ENCODE measurements at places on chromosomes 6 and 20.

GRCh38 chr6:139373154-139373927, 1.1 kb downstream of the CITED2 start:
- DNase-seq, result peak; percentile 81

GRCh38 chr6:1170794-1171193, 141.1 kb upstream of the FOXQ1 start:
- no peak for DNase-seq

GRCh38 chr20:63405102-63405730, 44.1 kb upstream of the CHRNA4 start:
- DNase-seq, result no peak

DNA sequence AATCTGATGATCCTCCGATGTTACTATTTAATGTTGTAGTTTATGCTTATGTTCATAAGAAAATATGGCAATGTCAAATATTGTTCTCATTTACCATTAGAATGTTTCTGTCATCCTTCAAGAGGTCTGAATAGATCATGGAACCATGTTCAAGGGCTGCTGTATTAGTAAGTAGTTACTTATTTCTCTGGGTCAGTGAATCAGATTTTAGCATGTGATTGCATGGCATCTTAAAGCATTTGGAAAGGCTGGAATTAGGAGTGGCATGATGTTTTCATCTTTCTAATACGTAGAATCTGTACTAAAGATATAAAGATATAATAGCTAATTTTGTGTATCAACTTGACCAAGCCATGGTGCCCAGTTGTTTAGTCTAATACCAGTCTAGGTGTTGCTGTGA, 40.5 kb upstream of the NKX2-4 start:
- DNase-seq, result no peak

DNA sequence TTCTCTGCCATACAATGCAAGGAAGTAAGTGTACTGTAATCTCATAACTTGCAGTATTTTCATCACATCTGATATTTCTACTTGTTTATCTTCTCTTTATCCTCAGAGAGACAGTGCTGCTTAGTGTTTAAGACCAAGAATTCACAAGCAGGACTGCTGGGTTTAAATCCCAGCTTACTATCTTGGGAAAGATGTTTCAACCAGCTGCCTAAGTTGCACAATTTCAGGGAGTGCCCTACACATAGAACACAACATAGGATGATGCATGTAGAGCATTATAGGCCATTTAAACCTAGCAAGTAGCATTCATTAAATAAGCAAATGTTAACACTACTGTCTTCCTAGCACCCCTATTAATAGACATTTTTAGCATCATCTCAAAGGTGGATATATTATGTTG, 205.2 kb upstream of the CEP162 start:
- no peak for DNase-seq

DNA sequence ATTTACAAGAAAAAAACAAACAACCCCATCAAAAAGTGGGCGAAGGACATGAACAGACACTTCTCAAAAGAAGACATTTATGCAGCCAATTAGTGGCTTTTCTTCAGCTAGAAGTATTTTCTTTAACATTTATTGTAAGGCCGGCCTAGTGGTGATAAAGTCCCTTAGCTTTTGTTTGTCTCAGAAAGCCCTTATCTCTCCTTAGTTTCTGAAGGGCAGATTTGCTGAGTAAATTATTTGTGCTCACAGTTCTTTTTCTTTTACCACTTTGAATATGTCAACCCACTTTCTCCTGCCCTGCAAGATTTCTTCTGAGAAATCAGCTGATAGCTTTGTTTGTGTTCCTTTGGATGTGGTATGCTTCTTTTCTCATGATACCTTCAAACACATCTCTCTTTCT, 344.0 kb upstream of the SYNCRIP start:
- no peak for DNase-seq

DNA sequence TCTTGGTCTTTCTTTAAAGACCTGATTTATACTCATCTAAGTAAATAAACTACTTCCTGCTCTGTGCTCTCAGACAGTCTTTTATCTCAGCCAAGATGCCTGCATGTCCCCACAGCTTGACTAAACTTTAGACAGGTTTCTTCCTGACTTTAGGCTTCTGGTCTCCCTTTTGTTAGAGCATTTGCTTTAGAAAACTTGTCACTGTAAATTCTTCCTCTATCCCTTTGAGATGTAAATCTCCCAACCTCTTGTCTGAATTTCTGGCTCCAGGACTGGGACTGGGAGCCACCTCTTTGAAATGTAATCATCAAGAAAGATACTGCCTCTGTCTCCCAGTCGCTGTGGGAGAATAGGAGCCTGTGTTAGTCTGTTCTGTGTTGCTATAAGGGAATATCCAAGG, 739.9 kb downstream of the C6orf118 start:
- no peak for DNase-seq

- no peak for DNase-seq
These were observed 100.1 kb downstream of the GRM4 start for GRCh38 chr6:34045771-34046170.
